ENCODE measurements at places on chromosomes 3 and 15.

- DNase-seq: no peak
Observed at GRCh38 chr15:69719527-69720240, 267.1 kb downstream of the RPLP1 start.

DNA sequence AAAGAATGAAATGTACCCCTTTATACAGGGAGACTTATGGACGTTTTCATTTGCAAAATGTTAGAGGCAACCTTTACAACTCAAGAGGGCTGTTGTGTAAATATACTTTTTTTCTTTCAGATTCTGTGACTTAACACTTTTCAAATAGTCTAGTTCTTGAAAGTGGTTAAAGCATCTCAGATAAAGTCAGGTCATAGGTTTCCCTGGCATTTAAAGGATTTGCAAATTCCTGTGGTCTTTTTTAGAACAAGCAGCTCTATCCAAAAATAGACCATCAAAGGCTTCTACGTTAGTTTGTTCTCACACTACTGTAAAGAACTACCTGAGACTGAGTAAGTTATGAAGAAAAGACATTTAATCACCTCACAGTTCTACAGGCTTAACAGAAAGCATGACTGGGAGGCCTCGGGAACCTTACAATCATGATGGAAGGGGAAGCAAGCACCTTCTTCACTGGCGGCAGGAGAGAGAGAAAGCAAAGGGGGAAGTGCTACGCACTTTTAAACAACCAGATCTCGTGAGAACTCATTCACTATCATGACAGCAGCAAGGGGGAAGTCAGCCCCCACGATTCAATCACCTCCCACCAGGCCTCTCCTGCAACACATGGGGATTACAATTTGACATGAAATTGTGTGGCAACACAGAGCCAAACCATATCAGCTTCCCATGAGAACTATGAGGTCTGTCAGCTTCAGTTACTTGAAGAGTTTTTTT is 23.3 kb upstream of the GABRR3 start:
- DNase-seq: no peak

- no peak for DNase-seq
Observed at GRCh38 chr3:61894988-61895935, 333.9 kb downstream of the PTPRG start.

GRCh38 chr3:36926292-36926897 is 18.5 kb downstream of the TRANK1 start:
- DNase-seq: no peak

- peak; percentile 76 for DNase-seq
Observed at GRCh38 chr3:184248454-184249411, at the start of gene ALG3. Gene ALG3, minus strand, starts transcription at chr3:184248962. Its CDS starts 22 bp downstream, at chr3:184248940.

GRCh38 chr15:34126522-34126921 is 24.6 kb downstream of the PGBD4 start:
- no peak for DNase-seq

DNA sequence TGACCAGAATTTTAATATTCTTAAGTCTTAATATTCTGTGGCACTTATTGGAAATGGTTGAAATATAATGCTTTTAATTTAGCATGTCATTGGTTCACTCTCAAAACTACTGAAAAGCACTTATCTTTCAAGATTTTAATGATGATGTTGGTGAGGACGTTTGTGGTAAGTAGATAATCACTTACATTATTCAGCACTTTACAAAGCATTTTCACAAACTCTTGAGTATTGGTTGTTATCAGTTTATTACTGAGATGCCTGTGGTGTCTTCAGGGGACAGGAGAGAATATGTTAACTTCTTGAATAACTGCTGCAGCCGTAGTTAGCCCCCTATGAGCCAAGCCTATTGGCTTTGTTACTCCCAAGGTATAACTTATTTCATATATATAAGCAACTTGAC is 15.2 kb downstream of the TGFBR2 start:
- no peak for DNase-seq

GRCh38 chr3:11379238-11379823 is 107.1 kb downstream of the ATG7 start:
- DNase-seq: no peak

DNA sequence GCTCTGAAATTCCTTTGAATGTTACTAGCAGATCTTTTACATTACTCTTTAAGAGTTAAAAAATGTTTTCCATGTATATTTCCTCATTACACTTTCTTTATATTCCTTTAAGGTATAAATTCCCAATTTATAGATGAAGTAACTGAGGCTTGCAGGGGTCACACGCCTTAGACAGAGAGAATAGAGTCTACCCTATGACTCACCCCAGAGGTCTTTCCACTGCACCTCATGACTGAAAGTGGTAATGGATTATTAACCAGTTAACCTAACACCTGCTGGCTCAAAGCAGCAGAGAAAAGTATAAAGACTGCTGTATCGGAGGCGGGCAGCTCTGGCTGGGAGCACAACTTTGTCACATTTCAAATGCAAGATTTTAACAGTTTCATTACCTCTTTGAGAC is 37.7 kb downstream of the LDHAL6B start:
- DNase-seq: no peak

Data from effector CD8-positive, alpha-beta T cell (primary cell).